ENCODE measurements at places on chromosomes 5 and 9.
A peak's percentile ranks its signal among the peaks of the same experiment; 100 is the strongest.

GRCh38 chr5:61824396-61824795, 481.6 kb upstream of the KIF2A start:
- no peak for DNase-seq

GRCh38 chr9:127172066-127172707, 49.8 kb upstream of the ANGPTL2 start:
- DNase-seq: no peak

- DNase-seq: no peak
These were observed 10.4 kb upstream of the DEPDC1B start for GRCh38 chr5:60710362-60710761.

DNA sequence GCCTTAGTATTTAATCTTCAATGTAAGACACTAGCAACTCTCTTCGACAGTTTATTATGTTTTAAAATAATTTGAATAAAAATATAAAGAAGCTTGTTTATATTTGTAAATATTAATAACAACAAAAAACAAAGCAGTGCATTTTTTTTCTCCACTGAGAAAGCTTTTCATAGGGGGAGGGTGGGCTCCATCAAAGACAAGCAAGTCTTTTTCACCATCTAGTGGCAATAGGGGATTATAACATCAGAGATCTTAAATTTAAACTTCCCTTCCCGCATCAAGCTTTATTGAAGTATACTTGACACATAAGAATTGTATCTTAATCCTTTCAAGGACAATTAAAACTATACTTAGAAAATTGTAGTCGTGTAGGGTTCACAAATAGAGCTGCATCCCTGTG, 9.3 kb upstream of the OR13F1 start:
- DNase-seq: no peak

- no peak for DNase-seq
These were observed 35.8 kb upstream of the TLX3 start for GRCh38 chr5:171272996-171273970.

DNA sequence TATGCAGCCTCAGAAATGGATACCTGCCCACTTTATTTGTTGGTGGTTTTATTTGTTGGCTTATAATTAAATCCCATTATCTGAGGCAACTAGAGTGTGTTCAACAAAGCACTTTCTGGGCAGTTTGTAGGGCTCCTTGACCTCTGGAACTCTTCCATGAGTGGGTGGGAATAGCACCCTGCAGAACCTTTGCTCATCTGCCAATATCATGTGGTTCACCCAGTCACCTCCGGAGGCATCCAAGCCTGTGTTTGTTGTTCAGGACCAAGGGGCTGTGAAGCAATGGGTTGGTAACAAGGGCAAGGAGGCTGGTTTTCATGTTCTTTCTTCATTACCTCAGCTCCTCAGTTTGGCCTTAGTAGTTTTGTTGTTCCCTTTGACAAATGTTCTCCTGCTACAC, 314.0 kb downstream of the NDUFS4 start:
- DNase-seq: no peak

- DNase-seq: no peak
These were observed 19.8 kb upstream of the NTNG2 start for GRCh38 chr9:132141948-132142594.

DNA sequence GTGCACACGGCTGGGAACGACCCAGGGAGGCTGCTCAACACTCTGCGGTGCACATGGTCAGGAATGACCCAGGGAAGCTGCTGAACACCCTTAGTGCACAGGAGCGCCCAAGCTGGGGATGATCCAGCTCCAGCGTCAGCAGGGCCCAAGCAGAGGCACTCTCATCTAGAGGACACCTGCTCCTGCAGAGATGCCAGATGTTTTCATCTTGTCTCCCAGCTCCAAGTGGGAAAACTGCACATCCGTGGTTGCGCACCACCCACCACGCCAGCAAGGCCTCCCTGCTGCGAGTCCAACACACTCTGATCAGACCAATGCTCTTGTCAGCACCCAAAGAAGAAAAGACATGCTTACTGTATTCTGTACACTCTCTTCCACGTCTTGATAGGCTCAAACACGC, 34.1 kb downstream of the UBE2QL1 start:
- no peak for DNase-seq

GRCh38 chr9:70229026-70229425, 29.8 kb upstream of the SMC5 start:
- no peak for DNase-seq

- no peak for DNase-seq
These were observed 108.8 kb downstream of the ASTN2 start for GRCh38 chr9:117306032-117306431.

GRCh38 chr5:88542786-88543185, 274.1 kb upstream of the TMEM161B start:
- DNase-seq: no peak

DNA sequence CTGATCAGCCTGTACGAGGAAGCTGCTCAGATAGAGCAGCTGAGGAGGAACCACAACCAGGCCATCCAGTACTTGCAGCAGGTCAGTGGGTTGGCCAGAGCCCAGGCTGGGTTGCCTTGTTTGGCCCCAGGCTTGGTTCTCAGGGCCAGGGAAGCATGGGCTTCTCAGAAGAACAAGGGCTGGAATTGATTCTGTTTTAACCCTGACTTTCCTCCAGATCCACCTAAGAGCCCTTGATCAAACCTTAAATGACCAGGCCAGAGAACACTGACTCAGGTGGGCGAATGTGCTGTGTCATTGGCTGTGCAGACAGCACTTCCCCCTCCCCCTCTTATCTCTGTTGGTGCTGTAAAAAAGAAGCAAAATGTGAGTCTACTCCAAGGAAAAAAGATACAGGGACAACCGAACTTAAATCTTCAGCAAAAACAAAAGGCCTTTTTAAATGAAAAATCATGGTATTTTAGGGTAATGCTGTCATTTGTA, 28.1 kb downstream of the TTC23L start:
- no peak for DNase-seq

GRCh38 chr5:132777209-132778069, at the start of gene SEPTIN8:
Gene SEPTIN8, minus strand, starts transcription at chr5:132777239. Its CDS starts 102 bp downstream, at chr5:132777137.
- DNase-seq: no peak

- peak; percentile 40 for DNase-seq
These were observed 2.0 kb downstream of the BRD3 start for GRCh38 chr9:134065612-134066419.

DNA sequence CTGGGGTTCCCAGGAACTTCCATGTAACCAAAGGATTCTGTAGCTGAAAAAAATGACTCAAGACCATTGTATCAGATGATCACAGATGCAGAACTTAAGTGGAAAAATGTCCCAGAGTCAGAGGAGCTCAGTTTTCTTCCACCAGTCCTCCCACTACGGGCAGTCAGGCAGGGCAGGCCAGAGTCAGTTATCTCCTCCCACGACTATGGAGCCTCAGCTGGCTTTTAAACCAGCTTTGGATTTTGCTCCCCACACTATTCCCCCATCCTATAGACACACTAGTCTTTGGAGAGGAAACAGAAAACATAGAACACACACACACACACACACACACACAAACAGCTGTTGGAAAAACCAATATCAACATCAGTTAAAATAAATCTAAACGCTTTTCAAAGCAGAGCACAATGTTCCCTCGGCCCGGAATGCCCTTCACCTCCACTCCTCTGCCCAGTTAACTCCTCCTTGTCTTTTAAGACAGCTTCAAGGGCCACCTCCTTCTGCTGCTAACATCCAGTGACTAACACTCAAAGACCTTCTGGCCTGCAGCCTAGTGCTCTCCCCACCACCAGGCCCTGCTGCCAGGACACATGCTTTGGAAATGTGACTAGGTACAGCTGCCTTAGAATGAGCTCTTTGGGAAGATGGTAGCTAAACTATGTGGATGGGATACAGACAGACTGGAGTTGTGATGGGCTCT, 56.8 kb downstream of the NIPAL4 start:
- no peak for DNase-seq

GRCh38 chr5:132839426-132840301, 9.2 kb upstream of the SHROOM1 start:
- DNase-seq: no peak

GRCh38 chr5:132065351-132065937, 5.0 kb downstream of the IL3 start:
- peak; percentile 15 for DNase-seq

GRCh38 chr9:115632391-115632790, 514.4 kb upstream of the TNC start:
- DNase-seq: no peak

GRCh38 chr5:36528588-36528987, 77.8 kb upstream of the SLC1A3 start:
- DNase-seq: no peak

- no peak for DNase-seq
These were observed 196.3 kb downstream of the CSNK1G3 start for GRCh38 chr5:123708074-123708806.

- no peak for DNase-seq
These were observed 14.7 kb upstream of the RAB14 start for GRCh38 chr9:121216271-121216805.

- DNase-seq: no peak
These were observed 29.8 kb downstream of the ADAMTS2 start for GRCh38 chr5:179315356-179315890.

GRCh38 chr9:95025213-95026147, 292.0 kb downstream of the FANCC start:
- DNase-seq: no peak

DNA sequence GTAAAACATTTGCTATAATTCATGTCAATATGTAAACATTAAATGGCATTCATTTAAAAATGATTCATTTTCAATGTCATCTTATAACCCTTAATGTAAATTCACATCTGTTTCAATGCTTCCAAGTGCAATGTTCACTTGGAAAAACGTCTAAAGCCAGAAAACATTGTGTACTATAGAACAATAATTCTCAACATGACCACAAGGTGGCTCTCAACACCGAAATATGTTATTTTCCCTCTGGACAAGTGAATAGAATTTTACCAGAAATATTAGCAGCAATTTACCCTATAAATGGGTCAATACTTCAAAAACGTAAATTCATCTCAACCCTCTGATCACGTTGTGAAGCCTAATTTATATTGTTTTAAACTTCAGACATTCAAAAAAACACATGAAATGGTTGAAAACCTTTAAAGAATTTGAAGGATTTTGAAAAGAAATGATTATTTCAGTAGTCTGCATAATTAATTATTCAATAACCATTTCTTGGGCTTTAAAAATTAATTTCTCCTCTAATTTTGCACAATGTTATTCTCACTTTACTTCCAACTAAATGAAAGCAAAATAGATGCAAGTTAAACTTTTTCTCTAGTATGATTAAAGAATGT, 11.0 kb downstream of the CDH10 start:
- DNase-seq: peak; percentile 5

DNA sequence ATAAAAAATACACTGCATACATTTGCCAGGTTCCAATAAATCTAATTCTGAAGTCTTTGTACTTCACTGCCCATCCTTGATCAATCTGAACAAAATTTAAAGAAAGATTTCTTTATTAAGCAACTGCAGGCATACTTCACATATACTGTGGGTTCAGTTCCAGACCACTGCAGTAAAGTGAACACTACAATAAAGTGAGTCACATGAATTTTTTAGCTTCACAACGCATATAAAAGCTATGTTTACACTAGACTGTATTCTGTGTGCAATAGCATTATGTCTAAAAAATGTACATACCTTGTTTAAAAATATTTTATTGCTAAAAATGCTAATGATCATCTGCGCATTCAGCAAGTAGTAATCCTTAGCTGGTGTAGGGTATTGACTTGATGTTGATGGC, 52.1 kb downstream of the SSBP2 start:
- no peak for DNase-seq

DNA sequence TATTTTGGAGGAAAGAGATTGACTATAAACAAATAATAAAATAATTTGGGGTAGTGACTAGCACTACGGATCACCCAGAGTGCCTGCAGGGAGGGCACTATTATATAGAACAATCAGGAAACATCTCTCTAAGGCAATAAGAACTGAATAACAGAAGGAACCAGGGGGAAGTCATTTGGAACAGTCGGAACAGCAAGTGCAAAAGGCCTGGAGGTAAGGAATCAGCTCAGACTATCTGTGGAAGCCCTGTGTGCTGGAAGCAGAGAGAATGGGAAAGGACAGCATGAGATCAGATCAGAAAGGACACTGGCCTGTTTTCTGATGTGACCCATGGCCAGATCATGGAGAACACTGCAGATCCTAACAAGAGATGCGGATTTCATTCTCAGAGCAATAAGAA, 357.6 kb downstream of the EFNA5 start:
- DNase-seq: no peak

DNA sequence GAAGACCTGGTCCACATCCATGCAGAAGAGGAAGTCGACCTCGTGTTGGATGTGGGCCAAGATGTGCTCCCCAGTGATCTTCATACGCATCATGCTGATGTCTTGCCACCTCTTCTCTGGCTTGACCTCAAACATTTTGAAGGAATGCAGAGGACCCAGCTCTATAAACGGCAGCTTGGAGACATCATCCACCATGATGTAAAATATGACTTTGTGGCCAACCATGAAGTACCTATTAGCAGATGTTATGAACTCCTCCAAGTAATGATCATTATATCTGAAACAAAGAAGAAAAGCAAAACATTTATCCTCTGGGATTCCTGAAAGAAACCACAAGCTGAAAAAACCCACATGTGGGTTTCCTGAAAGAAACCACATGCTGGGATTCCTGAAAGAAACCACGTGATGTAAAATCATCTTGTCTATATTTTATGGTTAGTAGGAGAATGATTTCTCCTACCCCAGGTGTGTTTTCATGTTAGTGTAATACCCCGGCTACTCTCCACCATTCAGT, 52.3 kb downstream of the GGTA1 start:
- no peak for DNase-seq

DNA sequence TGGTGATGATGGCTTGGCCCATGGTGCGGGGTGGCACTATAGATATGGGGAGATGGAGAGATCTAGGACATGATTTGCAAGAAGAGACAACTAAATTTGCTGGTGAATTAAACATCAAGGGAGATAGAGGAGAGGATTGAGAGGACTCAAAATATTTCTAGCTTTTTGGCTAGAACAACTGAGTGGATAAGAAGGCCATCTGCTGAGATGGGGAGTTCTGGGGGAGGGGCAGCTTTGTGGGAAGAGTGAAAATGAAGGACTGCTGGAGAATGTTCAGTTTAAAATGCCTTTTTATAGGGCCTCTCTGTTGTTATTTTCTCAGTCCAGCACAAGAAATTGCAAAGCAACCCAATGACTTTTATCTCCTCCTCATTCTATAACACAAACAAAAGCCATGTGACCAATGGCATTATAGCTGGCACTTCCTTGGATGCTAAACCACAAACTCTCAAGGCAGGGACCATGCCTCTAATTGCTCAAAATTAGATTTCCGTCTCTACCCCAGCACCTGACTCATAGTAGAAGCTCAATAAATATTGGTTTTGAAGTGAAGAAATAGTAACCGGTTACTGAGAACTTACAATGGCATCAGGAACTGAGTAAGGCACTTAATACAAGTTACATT, 29.8 kb downstream of the JAKMIP2 start:
- no peak for DNase-seq

DNA sequence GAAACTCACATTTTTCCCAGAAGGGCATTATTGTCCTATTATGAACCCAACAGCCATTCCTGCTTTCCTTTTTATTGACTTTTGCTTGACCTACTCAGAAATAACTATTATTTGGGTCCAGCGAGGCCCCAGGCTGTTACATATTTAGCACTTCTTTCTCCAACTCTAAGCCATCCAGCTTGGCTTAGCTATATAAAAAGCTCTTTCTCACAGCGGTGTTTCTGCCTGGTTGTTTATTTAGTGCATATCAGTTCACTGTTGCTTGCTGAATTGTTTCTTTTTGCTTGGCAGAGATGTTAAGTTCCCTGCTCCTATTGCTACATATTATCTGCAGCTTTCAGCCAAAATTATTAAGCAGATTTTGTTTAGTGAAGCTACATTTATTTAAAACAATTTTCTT, 1156.8 kb upstream of the SEMA6A start:
- DNase-seq: no peak

Measured in hematopoietic multipotent progenitor cell treated with erythropoietin and hydrocortisone succinate and interleukin-3 and kit ligand, for 17 days (in vitro differentiated cells).